H4 (cell line): ENCODE measurements at places on chromosomes 4 and X. TPM values are rescaled to one million over a fixed set of nuclear protein-coding genes. Genes with fewer than 3 reads are reported as not detected.

Gene ZNF630
- total RNA-seq: 4.4 and 4.5 TPM in 2 replicates

GRCh38 chr4:127641524-127641923 is 8.8 kb downstream of the INTU start:
- no peak for DNase-seq

Gene ZCCHC13
- total RNA-seq: not detected in 2 replicates

GRCh38 chr4:118947095-118947494 is 58.4 kb downstream of the SYNPO2 start:
- DNase-seq: no peak

DNA sequence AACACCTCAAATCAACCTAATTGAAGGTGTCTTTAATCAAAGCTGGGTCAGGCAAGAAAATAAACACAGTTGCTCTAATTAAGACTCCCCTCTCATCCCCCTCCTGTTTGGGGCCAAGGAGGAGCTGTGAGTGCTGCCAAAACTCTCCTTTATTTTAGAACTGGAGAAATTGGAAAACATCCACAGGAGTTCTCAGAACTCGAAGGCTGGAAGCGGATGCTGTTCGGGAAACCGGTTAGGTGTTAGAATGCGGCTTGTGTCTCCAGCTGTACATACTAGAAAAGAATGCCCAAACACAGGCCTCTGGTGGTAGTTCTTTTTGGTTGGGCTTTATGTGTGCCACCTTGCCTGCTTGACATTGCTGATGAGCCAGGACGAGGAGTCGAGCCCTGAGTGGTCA is 118.2 kb downstream of the GPR143 start:
- no peak for DNase-seq

DNA sequence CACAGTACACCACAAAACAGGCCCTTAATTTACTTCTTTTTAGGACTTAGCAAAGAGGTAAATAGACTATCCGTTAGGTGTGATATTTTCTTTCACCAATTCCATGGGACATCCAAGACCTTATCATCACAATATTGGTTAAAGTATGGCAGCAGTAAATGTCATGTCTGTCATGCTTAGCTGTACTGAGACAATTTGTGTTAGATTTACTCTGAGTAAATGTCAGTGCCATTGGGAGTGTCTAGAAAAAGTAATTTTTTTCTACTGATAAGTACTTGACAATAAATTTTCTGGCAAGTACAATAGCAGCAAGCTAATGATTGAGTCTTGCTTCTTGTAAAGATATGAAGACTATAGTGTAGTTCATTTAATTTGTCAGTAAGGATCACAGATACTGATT is 756.1 kb downstream of the FAM133A start:
- DNase-seq: no peak

Gene ALB
- not detected in 2 replicates for total RNA-seq

Gene TCEAL1
- total RNA-seq: 16.4 and 27.4 TPM in 2 replicates

DNA sequence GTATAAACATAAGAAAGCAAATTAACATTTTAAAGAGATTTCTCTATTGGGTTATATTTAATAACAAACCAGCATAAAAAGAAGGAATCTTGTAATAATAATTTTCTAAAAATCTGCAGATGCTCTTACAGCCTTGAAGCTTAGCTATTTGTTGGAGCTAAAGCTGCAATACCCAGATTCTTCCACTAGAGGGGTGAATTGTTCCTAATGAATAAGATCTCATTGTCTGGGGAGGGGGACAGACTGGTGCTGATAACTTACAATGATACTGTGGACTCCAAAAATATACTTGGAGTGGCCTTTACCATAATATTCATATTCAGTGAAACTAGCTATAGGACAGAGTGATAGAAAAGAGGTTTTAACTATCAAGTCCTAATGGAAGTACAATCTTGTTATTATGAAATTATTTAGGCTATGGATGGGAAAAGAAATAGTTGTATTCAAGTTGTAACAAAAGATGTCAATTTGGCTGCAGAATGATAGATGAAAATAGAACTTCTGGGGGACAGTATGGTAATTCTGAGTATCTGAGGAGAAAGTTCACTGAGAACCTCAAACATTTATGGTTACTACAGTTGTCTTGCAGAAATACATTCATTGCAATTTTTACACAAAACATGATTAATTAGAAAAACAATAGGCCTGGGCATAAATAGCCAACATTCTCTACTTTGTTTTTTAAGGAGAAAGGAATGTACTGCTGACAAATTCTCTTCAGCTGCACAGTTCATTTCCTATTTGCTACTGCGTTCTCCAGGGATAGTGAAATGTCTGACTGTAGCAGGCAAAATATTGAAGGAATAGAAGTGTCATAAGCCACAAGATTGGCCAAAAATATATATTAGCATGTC is 443.3 kb downstream of the GBA3 start:
- DNase-seq: peak; percentile 54

DNA sequence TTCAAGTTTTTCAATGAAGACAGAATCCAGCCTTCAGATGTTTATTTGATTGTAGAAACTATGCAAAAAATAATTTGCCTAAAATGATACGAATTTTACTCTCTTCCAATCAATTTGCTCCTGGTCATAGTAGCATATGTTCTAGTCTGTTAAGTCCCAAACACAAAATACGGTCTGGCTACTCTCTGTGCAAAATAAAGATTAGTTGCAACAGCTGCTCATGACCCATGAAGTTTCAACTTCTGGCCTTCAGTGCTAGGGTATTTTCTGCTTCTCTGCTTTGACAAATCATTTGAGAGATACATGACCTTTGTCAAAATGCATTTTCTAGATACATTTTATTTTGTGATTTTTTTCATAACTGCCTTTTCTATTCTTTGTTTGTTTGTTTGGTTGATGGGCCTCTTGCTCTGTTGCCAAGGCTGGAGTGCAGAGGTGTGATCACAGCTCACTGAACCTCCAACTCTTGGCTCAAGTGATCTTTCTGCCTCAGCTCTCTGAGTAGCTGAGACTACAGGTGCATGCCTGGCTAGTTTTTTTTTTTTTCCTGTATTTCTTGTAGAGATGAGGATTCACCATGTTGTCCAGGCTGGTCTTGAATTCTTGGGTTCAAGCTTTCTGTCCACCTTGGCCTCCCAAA is 55.2 kb downstream of the TACR3 start:
- DNase-seq: no peak

DNA sequence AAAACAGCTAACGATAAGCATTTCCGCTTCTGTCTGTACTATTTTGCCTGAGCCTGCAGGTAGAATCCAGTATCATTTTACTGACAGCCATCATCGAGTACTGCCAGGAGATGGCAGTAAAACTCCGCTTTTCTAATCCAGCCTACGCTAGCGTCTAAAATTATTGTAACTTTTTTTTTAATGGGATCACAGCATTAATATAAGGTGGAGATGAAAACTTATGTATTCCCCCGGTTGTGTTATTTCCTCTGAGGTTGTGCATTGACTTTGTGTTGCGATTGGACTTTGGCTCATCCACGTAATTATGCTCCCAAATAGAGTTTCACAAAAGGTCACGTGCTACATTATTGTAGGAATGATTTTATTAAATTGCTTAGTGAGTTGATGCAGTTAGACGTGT is 248.1 kb downstream of the C4orf33 start:
- peak; percentile 58 for DNase-seq

Gene LSM6
- total RNA-seq: 82.5 and 88.1 TPM in 2 replicates

Gene RTL9
- total RNA-seq: 0.04 and 0.15 TPM in 2 replicates

- no peak for DNase-seq
Measured at GRCh38 chr4:4668355-4669210, 126.7 kb upstream of the STX18 start.

Gene GRPEL1
- total RNA-seq: 74.3 and 75.4 TPM in 2 replicates

DNA sequence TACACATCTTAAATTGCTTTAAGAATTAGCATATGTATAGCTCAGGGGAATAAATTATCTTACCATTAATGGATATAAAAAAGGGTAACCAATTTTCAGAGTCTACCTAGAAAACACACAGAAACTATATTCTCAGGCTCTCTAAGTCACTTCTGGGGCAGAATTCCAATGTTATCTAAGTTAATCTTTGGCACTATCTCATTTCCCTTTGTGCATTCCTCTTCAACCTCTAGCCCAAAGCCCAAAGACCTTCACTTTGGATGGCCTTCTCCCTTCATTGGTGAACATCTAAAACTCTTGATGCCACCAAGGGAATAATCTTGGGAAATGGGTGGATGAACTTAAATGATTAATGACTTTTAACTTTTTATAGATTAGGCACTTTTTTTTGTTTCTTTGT is 108.3 kb downstream of the APBB2 start:
- no peak for DNase-seq

DNA sequence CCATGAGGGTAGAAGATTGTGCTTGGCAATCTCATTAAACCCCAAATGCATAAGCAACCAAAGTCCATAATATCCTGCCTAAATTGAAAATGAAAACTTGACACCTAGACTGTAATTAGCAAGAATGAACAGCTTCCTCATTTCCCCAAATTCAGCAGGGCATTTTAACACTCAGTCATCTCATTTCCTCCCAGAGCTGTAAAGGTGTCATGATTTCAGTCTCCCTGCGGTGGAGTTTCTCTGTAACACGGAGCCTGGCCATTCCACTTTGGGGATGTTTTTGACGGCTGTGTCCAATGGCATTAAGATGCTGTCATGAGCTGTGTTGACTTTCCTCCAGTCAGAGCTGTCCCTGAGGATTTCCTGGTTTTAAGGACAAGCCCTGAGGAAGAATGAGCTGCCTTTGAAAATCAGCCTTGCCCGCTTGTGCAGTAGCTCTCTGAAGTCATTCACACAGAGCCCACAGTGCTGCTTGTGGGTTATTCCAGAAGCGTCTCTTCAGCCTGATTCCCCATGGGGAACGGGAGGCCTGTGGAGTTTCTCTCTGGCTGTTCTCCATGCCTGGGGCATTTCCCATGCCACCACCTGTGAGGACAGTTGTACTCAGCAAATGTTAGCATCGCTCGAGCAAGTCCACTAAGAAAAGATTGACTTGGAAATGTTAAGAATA is 187.0 kb downstream of the MID1 start:
- DNase-seq: no peak

Gene HSFX1
- total RNA-seq: not detected in 2 replicates

Gene CLGN
- 2.5 and 4.6 TPM in 2 replicates for total RNA-seq

DNA sequence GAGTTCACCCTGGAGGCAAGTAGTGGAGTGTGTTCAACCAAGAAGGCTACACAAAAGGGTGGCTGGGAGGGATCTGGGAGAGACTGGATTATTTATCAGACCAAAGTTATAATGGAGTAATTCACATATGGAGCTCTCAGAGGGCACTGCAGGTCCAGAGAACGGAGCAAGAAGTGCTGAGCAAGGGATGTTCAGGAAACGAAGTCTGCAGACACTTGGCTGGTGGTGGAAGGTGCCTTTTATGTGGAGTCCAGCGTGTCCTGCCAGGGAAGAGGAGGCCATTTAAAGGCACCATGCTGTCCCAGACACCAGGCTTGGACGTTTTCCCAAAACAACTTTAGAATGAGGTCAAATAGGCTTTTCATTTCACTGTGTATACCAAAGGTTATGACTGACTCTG is 130.1 kb downstream of the CEP135 start:
- no peak for DNase-seq

DNA sequence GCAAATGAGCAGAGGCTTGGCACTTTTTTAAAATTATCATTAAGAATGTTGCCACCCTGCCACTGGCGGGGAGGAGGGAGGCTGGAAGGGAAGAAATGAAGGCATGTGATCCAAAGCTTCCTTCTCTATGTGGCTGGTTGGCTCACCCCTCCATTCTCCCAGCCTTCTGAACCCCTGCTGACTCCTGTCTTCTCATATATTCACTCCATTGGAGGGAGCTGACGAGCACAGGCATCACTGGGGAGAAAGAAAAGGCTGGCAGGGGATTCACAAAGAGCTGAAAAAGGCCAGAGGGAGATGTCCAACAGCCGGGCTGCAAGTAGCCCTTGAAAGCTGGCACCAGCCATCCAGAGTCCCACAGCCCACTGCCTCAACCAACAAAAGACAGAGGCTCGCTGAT is 495.6 kb downstream of the BCOR start:
- DNase-seq: no peak

DNA sequence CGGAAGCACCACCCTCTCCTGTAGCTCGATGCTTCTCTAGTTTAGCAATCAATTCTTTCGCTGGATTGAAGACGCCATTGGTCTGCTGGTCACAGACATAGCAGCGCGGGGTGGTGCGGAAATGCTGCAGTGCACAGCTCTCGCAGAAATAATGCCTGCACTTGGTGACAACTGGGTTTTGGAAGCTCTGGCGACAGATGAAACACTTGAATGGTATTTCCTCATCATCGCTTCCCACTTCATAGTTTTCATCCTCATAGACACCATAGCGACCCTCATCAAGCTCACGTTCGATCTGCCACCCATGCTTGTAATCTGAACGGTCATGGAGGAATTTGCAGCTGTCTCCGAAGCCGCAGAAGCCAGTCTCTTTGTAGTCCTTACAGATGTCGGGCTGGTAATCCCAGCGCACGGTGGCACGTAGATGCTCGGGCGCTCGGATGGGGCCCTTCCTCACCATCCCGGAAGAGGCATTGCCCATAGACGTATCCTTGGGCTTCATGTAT is 854 bp downstream of the RNF113A start:
- no peak for DNase-seq

- DNase-seq: no peak
Measured at GRCh38 chr4:16820329-16820728, 78.1 kb downstream of the LDB2 start.

- peak; percentile 47 for DNase-seq
Measured at GRCh38 chr4:87353592-87353991, 30.9 kb upstream of the HSD17B13 start.

- DNase-seq: no peak
Measured at GRCh38 chrX:38861489-38861888, 60.2 kb downstream of the MID1IP1 start.

DNA sequence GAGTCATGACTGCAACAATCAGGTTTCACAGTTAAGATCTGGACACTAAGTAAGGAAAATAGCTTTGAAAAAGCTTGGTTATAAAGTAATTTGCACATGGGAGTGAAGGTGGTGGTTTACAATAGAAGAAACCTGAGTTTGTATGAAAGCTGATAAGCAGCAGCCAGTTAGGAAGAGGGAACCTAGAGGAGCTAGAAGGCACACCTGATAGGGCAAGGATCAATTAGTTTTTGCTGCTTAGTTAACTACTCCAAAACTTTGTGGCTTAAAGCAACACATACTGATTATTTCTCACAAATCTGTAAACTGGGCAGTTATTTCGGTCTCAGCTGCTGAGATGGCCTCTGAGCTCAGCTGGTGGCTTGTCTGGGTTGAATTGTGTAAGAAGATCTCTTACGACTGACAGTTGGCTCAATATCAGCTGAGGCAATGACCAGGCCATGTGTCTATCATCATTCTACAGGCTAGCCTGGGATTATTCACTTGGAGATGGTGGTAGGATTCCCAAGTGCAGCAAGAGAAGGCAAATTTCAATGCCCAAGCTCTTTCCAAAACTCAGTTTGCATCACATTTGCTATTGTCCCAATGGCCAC is 255.0 kb upstream of the PITX2 start:
- no peak for DNase-seq

Gene CYTL1
- total RNA-seq: 103 and 104 TPM in 2 replicates

DNA sequence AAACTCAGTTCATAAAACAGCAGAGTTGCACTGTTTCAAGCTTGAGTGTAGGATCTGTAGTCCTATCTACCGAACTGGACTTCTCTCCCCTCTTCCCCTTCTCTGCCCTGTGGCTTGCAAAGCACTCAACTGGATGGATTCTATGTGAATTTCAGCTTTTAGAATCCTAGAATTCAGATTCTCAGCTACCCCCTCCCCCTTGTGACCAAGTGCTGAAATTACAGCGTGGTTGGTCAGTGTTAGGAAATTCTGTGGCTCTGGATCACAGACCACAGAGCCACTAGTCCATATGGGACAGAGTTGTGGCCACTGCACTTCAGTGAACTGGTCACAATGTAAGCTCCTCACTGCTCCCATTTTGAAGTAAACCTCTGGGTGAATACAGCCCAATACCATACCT is 64.6 kb upstream of the TRPC5 start:
- peak; percentile 15 for DNase-seq
